ENCODE measurements at places on chromosomes 5 and 9.

DNA sequence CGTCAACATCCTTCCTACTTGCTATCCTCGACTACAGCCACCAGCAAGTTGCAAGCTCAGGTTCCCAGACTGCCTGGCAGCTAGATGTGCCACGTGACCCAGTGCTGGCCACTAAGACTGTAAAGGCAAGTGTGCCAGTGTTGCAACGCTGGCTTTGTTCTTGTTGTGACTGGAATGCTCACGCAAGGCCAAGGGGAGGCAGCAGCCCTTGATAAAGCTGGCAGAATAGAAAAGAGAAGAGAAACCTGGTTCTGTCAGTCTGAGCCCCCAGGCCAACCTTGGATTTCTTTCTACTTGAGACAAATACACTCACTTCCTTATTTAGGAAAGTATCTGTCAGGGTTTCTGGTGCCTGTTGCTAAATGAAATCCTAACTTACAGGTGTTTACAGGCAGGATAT lies 113.0 kb downstream of the KLHL3 start:
- DNase-seq, result no peak

DNA sequence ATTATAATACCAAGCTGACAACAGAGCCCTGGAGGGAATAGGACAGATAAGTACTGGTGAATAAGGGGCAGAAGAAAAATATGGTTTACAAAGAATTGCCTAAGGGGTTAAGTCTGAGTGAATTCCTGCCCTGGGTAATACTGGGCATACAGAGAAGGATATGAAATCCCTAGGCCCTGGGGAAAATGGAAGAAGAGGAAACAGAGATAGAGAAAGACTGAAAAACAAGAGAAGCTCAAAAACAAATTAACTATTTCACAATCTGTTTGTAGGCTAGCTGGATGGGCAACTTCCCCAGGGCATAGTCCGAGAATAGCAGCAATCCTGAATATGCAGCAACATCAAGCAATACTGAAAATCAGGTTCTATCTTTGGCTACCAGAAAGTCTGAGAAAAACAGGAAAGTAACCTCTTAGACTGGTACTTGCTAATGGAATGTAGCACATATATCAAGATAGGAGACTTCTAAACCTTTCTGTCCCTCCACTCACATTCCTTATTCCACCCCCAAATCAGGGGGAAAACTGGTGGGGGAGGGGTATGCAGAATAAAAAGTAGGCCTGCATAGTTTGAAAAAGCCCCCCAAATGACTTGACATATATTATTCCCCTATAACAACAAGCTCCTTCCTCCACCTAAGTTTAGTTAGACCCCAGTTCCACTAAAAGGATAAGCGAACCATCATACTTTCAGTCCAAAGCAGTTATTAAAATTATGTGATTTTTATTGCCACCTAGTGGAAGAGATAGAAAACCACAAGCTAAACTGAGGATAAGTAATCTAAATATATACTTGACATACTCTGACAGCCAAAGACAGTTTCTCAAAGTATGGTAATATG lies 20.6 kb downstream of the SLC38A9 start:
- DNase-seq, result no peak

GRCh38 chr5:99617335-99617734 lies 688.5 kb upstream of the CHD1 start:
- no peak for DNase-seq

DNA sequence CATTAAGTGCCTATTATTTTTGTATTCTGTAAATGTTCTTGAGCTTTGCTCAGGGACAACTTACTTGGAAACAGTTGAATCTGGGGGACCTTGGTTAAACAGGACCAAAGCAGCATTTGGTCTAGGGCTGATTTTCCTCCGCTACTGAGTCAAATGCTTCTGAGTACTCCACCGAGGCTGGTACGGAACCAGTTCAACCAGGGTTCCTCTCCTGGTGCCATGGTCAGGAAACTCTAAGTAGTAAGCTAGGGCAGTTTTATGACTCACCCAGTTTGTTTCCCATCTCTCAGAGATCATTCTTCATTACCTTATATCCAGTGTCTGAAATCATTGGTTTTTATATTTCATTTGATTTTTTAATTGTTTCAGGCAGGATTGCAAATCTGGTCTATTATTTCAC lies 111.9 kb upstream of the TNFAIP8 start:
- no peak for DNase-seq

- no peak for DNase-seq
These were observed 123.2 kb downstream of the SPOCK1 start for GRCh38 chr5:137375741-137376526.

GRCh38 chr5:150274811-150275210 lies 14.8 kb downstream of the CAMK2A start:
- DNase-seq, result no peak

- no peak for DNase-seq
These were observed 1.2 kb downstream of the PURA start for GRCh38 chr5:140115186-140115500.

- no peak for DNase-seq
These were observed 8.3 kb downstream of the NFIL3 start for GRCh38 chr9:91415290-91415689.

DNA sequence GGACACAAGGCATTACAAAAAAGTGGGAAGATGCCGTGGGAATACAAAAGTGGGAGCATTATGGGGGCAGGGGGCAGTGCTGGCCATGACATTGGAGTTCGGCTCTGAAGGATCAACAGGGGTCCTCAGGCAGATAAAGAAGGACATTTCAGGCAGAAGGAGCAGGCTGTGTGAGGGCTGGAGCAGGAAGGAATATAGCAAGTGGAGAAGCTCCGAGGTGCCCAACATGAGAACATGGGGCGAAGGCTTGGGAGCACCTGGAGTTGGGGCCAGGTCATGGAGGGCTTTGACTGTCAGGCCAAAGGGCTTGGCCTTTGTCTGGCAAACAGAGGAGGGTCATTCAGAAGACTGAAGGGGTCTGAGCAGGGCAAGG lies 2.5 kb downstream of the B4GALT7 start:
- no peak for DNase-seq

- no peak for DNase-seq
These were observed 73.2 kb downstream of the SH3PXD2B start for GRCh38 chr5:172380987-172381643.

- no peak for DNase-seq
These were observed 56.1 kb upstream of the MAST4 start for GRCh38 chr5:66540078-66540477.

- DNase-seq, result no peak
These were observed 8.4 kb downstream of the PTGES2 start for GRCh38 chr9:128118971-128119665.

DNA sequence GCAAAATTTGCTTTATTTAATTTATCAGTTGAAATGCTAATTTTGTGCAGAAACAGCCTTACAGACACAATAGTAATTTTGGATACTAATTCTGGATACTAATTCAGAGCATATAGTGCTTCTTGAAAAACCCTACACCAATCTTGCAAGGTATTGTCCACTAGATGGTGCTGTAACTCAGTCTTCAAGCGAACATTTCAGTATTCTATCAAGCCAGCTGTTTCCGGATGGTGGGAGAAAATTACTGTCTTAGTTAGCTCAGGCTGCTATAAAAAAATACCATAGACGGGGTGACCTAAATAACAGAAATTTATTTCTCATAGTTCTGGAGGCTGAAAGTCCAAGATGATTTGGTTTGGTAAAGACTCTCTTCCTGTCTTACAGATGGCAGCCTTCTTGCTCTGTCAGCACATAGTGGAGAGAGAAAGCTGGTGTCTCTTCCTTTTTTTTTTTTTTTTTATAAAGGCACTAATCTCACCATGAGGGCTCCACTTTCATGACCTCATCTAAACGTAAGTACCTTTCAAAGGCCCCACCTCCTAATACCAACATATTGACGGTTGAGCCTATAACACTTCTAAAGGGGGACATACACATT lies 1306.5 kb upstream of the CDH9 start:
- DNase-seq, result no peak

GRCh38 chr9:5186416-5187169 lies 1.2 kb upstream of the INSL6 start:
- DNase-seq, result peak; percentile 42

DNA sequence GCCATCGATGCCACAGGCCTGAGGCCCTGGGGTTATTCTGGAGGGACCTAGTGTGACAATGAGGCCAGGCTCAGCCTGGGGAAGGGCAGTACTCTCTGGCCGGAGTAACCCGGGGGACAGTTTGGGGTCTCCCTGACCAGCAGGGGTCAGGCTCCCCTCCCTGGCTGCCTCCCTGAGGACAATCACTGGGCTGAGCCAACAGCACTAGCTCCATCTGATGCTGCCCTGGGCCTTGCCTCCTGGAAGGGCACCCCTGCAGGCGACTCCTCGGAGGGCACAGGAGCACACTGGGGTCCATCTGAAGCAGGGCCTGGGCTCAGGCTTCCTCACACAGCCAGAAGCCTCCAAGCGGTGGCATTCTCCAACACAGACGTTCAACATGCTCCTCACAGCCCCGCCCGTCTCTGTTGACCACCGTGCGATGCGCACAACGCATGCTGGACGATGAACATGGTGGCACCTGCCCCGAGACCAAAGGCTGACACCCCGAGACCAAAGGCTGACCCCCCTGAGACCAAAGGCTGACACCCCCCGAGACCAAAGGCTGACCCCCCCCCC lies 68.3 kb downstream of the ADAMTS2 start:
- DNase-seq, result no peak

DNA sequence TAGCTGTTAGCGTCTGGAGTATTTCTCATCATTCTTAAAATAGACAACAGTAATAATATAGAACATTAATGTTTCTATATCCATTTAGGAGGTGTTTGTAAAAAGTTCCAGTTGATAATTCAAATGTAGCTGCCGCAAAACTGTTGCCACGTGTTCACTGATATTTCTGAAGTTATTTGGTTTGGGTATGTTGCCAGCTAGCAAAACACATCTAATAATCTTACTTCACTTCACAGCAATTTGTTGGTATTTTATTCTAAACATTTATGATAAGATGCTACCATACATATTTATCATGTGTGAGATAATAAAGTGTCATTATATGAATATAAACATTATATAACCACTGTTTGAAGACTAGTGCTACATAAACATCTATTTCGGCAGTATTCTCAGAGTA lies 101.6 kb downstream of the CDH12 start:
- no peak for DNase-seq

DNA sequence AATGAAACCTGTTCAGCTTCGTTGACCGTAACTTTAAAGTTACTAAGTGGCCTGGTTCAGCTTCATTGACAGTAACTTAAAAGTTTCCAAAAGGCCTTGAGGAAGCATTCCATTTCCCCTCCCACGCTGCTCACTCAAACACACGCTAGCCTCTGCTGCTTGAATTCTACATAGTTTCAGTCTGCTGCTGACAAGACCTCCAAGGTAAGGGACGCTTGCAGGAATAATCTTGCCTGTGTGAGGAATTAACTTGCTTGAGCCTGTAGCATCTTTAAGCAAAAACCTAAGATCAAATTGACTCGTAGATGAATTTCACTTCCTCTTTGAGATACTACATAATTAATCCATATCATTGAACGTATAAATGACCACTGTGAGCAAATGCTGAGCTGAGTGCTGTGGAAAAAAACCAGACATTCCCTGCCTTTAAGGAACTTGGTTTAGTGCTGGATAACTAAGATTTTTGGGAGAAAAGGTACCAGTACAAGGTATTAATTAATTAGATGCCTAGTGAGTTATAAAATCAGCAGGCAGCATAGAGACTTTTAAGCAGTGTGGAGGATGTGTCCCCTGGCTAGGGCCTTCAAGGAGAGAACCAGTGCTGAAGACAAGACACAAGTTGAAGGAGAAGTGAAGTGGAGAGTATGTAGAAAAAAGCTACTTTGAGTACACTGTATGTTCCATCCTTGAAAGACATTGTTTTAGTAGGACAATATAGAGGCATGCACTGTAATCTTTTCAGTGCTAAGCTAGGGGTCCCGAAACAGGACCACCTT lies 39.2 kb downstream of the GRAMD2B start:
- DNase-seq, result no peak

DNA sequence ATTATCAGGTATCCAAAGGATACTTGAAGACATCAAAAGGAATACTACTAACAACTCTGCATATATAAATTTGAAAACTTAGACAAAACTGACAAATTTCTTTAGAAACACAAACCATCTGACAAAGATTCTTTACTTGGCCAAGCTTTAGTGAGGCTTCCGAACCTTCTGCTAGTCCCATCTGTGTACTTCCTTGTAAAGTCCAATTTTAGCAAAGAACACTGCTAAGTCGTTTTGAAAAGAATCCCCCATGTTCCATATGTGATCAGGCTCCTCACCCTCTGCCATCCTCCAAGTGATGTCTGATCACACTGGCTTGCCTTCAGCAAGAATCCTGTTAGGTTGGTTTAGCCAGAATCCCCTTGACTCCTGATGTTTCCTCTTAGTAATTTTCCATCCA lies 150.0 kb upstream of the ACO1 start:
- no peak for DNase-seq

- no peak for DNase-seq
These were observed 313.0 kb downstream of the CETN3 start for GRCh38 chr5:90096415-90097081.

- no peak for DNase-seq
These were observed 38.5 kb downstream of the CYSTM1 start for GRCh38 chr5:140213370-140213983.

DNA sequence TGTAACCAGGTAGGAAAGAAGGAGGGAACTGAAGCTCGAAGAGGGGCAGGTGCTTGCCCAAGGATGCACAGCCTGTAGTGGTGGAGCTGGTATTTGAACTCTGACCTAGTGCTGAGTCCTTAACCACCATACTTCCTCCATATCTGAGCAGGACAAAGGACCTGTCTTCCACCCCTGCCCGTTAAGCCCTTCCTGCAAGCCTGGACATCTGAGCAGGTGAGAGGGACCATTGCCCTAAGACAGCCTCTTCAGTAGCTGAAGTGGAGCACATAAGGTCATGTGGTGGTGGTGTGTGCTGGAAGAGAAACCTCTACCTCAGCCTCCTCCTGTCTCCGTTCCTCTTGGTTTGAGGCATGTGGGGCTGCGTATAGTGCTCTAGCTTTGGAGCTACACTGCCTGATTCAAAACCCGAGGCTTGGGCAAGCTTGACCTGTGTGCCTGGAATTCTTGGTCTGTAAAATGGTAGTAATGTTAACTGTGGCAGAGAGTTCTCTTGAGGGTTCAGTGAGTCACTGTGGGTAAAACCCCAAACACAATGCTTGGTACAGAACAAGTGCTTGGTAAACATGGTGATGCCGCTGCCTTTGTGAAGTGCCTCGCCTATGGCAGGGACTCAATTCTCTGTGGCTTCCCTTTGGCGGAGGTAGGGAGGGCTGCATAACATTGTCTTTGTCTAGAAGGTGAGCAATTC lies 7.4 kb downstream of the GALNT10 start:
- peak; percentile 52 for DNase-seq

DNA sequence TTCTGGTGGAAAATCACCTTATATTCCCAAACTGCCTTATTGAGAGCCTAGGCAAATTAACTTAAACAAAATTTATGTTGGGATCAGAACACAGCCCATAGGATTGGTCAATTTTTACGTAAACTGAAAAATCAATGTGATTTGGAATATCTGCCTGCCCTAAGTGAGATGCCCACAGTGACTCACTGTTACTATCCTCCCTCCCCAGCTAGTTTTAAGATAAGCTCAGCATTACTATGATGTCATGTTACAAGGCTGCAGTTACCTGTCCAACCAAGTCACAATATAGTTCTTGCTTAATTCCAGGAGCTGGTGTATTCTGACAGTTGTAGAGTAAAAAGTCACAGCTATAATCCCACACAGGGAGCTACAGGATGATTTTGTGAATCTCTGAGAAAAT lies 23.1 kb downstream of the SKP1 start:
- DNase-seq, result no peak

Data from effector memory CD4-positive, alpha-beta T cell (primary cell).